Fibroblast of the conjunctiva (primary cell): ENCODE measurements at places on chromosomes 3 and 15.

DNA sequence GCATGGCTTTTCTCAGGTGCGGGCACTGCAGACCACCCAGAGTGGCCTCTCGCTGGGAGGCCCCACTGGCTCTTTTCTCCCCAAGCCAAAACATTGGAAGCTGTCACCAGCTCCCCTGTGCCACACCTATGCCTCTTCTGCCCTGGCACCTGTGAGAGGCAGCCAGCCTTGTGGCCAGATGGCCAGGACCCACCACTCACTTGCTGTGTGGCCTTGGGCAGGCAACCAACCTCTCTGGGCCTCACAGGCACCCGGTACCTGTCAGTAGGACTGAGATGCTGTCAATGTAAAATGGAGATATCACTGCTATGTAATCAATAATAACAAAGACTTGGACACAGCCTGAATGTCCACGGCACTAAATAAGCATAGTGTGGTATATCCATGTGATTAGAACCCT lies 36.5 kb downstream of the SRPRB start:
- DNase-seq, result no peak

GRCh38 chr3:180011927-180012326 lies 24.8 kb downstream of the PEX5L start:
- DNase-seq, result no peak

- DNase-seq, result no peak
Measured at GRCh38 chr3:107428051-107428858, 51.0 kb downstream of the CCDC54 start.

- DNase-seq, result peak; percentile 91
Measured at GRCh38 chr15:35439291-35439690, 106.7 kb downstream of the DPH6 start.

DNA sequence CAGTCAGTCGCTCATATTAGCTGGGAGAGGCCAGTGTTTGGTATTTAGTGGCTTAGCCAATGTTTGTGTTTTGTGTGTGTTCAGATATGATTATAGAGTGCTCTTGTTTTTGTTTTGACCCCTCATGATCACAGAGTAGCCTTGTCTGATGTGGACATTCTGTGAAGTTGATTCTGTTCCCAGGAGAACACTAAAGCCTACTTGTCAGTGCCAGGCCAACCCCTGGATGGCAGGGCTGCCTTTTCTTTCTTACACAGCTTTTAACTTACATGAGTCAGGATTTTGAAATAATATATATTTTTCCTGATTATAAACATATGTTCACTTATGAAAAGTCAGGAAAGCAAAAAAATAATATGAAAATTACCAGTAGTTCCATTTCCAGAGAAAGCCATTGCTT lies 11.9 kb downstream of the CFAP161 start:
- peak; percentile 48 for DNase-seq

GRCh38 chr15:22861161-22861560 lies 22.7 kb downstream of the NIPA2 start:
- no peak for DNase-seq

- DNase-seq, result no peak
Measured at GRCh38 chr3:25424614-25425013, 3.4 kb upstream of the RARB start.

DNA sequence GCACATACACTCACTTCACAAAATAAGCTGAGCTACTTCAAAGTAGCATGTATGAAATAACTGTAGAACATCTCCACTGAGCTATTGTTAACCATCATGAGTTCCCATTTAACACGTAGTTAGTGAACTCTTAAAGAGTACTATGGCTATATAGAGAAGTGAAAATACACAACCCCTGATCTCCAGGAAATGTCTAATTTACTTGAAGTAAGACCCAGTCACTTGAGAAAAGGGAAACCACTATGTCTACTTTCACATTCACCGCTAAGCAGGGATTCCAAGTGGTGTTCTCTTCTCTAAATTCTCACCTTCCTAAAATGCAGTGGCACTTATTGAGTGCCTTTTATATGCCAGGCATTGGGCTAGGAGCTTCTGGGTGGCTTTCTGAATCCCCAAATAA lies 35.0 kb upstream of the COLQ start:
- no peak for DNase-seq
